ENCODE measurements at places on chromosomes 5 and 9. TPM values are rescaled to one million over a fixed set of nuclear protein-coding genes. Genes with fewer than 3 reads are reported as not detected.
A peak's percentile ranks its signal among the peaks of the same experiment; 100 is the strongest.

The RXRA gene
- total RNA-seq: 166 TPM

The CCNJL gene
- not detected for total RNA-seq

The OBP2B gene
- total RNA-seq: not detected

The SH3GL2 gene
- not detected for total RNA-seq

The CDH18 gene
- not detected for total RNA-seq

The PTCH1 gene
- total RNA-seq: 6.9 TPM

The SYNPO gene
- 531 TPM for total RNA-seq

The SLC4A9 gene
- not detected for total RNA-seq

- peak overlapping the region; percentile 77 for H3K27ac ChIP-seq
- H3K4me3 ChIP-seq: no peak overlapping the region
- H3K27me3 ChIP-seq: no peaks in the 10 kb centered on the region
- H3K36me3 ChIP-seq: no peaks in the 10 kb centered on the region
- no peak for DNase-seq
Observed at GRCh38 chr5:172853355-172853975, 19.4 kb downstream of the ERGIC1 start.

- H3K36me3 ChIP-seq: no peaks in the 10 kb centered on the region
- H3K27me3 ChIP-seq: no peaks in the 10 kb centered on the region
- H3K4me3 ChIP-seq: no peak overlapping the region
- no peaks in the 10 kb centered on the region for H3K4me1 ChIP-seq
- no peak overlapping the region for H3K27ac ChIP-seq
Observed at GRCh38 chr5:37412515-37412914, 33.4 kb downstream of the WDR70 start.

DNA sequence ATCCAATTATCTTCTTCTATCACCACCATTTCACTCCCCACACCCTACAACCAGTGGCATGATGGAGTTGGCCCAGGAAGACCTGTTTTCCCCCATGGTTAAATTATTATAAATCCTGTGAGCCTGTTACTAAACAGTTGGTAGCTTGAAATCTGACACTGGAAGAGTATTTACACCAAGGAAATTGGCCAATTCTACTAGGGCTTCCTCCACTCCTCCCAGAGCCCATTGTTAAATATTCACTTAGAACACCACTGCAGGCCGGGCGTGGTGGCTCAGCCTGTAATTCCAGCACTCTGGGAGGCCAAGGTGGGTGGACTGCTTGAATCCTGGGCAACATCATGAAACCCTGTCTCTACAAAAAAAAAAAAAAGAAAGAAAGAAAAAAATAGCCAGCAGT lies 32.4 kb upstream of the CKS2 start:
- H3K27me3 ChIP-seq: no peaks in the 10 kb centered on the region
- DNase-seq: no peak
- H3K4me1 ChIP-seq: no peaks in the 10 kb centered on the region
- no peaks in the 10 kb centered on the region for H3K36me3 ChIP-seq

GRCh38 chr5:12662545-12663314 lies 758.5 kb upstream of the CTNND2 start:
- H3K27ac ChIP-seq: no peak overlapping the region
- no peak overlapping the region for H3K4me3 ChIP-seq
- H3K36me3 ChIP-seq: no peaks in the 10 kb centered on the region
- no peak for DNase-seq
- no peaks in the 10 kb centered on the region for H3K27me3 ChIP-seq

DNA sequence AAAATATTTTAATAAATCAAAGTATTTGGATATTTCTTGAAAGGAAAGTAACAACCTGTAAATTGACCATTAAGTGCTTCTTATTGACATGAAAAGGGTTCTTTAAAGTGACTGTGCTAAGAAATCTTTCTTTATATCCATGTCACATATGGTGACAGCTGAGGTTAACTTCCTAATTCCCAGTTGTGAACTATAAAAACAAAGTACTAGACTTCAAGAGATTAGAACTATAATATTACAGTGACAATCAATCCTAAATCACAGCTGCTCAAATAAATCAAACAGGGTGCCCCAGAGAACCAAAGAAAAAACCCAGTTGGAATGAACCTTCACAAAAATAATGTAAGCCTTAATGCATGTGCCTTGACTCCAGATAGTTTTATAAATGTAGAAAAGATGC lies 332.6 kb upstream of the PDE4D start:
- H3K27ac ChIP-seq: no peak overlapping the region
- H3K36me3 ChIP-seq: no peaks in the 10 kb centered on the region
- H3K4me3 ChIP-seq: no peak overlapping the region

- H3K4me1 ChIP-seq: peaks cover 40% of the 10 kb centered on the region
- no peak overlapping the region for H3K27ac ChIP-seq
- no peaks in the 10 kb centered on the region for H3K36me3 ChIP-seq
- H3K4me3 ChIP-seq: no peak overlapping the region
- H3K27me3 ChIP-seq: no peaks in the 10 kb centered on the region
- no peak for DNase-seq
Observed at GRCh38 chr5:54529565-54529964, 12.0 kb downstream of the SNX18 start.

GRCh38 chr5:154213592-154213991 lies 23.1 kb downstream of the GALNT10 start:
- H3K27ac ChIP-seq: no peak overlapping the region
- H3K4me1 ChIP-seq: no peaks in the 10 kb centered on the region

DNA sequence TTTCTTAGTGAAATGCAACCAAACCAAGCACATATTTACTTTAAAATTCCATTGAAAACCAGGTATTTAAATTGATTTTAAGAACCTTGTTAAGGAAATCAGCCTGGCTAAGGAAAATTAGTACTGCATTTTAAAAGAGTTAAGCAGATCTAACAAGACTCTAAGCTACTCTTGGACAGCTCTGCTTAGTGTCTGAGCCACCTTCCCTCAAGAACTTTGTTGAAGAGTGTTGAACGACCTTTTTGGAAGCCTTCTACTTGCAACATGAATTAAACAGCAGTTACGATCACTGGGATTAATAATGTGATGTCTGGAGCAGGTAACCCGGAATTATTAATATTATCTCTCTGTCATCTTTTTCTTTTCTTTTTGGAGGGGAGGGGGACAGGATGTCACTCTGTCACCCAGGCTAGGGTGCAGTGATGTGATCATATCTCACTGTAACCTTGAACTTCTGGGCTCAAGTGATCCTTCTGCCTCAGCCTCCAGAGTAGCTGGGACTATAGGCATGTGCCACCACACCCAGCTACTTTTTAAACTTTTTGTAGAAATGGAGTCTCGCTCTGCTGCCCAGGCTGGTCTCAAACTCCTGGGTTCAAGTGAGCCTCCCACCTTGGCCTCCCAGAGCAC lies 74.7 kb downstream of the ANKRD55 start:
- no peaks in the 10 kb centered on the region for H3K4me1 ChIP-seq
- no peaks in the 10 kb centered on the region for H3K27me3 ChIP-seq
- H3K27ac ChIP-seq: no peak overlapping the region

GRCh38 chr9:38107811-38108304 lies 38.8 kb upstream of the SHB start:
- H3K4me3 ChIP-seq: no peak overlapping the region
- no peak overlapping the region for H3K27ac ChIP-seq
- no peaks in the 10 kb centered on the region for H3K27me3 ChIP-seq
- DNase-seq: no peak
- no peaks in the 10 kb centered on the region for H3K36me3 ChIP-seq
- no peaks in the 10 kb centered on the region for H3K4me1 ChIP-seq

DNA sequence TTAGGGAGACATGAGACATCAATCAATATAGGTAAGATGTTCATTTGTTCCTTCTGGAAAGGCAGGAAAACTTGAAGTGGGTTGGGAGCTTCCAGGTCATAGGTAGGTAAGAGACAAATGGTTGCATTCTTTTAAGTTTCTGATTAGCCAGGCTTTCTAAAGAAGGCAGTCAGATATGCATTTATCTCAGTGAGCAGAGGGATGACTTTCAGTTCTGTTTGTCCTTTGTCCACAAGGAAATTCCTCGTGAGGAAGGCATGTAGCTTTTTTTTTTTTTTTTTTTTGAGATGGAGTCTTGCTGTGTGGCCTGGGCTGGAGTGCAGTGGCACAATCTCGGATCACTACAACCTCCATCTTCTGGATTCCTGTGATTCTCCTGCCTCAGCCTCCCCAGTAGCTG lies 155.3 kb upstream of the ABCA1 start:
- H3K4me1 ChIP-seq: peaks cover 4% of the 10 kb centered on the region

DNA sequence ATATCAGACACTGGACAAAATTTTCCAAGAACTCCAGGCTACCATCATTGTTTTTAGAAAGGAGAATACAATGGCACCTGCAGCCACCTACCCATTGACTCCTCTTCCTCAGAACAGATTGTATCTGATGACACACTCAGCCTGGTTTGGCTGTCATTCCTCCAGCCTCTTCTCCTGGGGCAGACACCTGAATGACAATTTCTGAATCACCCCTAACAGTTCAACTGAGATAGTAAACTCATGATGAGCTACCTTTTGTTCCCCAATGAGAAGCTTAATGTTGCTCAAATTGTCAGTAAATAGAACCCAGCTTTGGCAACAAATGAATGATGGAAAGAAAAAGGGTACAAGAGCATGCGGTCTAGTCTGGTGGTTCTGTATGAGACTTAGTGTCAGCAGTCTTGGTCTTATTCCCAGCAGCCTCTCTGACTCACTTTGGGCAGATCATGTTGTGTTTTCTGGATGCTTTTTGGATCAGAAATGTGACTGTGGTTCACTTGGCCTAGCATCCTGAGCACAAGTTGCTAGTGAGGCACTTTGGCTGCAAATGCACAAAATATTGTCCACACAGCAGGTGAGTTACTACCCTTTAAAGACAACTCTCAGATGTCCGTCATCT lies 78.3 kb downstream of the MAMDC2 start:
- H3K36me3 ChIP-seq: no peaks in the 10 kb centered on the region
- peak overlapping the region; percentile 42 for H3K27ac ChIP-seq
- no peak overlapping the region for H3K4me3 ChIP-seq
- DNase-seq: no peak

DNA sequence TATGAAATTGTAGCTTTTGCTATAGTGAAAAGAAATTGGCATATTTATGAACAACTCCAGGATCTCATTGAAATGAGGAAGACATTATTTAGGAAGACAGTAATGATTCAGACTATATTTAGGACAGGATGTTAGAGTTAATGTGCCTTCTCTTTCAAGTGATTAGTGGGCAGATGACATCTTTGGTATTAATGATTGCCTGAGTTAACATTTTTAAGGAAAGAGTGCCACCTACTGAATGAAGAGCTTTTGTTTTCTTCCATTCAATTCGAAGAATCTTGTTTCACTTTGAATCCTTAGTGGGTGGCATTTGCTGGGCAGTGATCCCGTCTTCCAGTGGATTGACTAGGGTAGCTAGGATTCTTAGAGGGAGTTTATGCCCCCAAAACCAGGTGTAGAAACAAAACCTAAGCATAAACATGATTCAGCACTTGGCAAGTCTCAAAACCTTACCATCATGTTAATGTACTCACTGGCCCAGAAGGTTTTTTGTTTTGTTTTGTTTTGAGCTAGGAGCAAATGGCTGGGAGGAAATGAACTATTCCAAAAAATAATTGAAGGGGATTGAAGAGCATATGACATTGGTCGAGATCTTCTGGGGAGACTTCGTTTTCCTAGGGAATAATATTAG lies 23.2 kb downstream of the MAP3K1 start:
- peaks cover 30% of the 10 kb centered on the region for H3K4me1 ChIP-seq
- H3K27ac ChIP-seq: peak overlapping the region; percentile 53
- no peaks in the 10 kb centered on the region for H3K27me3 ChIP-seq
- peak overlapping the region; percentile 36 for H3K4me3 ChIP-seq

DNA sequence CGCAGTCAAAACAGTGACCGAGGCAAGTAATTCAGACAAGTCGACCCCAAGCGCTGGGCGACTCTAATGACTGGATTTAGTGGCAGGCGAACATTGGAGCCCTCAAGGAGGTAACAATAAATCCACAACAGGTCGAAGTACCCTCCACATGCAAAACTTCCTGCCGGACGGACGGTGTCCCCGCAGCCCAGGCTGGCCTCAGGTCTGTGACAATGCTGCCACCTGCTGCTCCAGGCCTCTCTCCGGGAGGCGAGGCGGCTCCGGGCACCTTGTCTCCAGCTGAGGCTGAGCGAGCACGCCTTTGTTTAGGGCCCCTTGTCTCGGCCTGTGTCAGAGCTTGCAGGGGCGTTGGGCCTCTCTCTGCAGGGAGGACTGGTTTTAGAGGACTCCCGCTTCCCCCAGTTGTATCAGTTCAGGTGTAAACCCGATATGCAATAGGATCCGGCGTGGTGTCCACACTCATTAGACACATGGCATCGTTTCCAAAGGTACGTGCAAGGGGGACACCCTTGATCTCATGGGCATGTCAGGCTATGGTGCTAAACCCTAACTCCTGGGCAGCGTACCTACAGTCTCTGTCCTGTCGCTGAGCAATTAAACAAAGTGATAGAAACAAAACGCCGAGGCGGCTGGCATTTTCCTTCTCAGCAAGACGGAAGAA lies 628.0 kb upstream of the ADAMTS16 start:
- no peaks in the 10 kb centered on the region for H3K4me1 ChIP-seq
- no peaks in the 10 kb centered on the region for H3K36me3 ChIP-seq
- H3K4me3 ChIP-seq: no peak overlapping the region
- no peaks in the 10 kb centered on the region for H3K27me3 ChIP-seq
- DNase-seq: no peak

GRCh38 chr9:133415170-133415569 lies 2.6 kb downstream of the REXO4 start:
- H3K27ac ChIP-seq: no peak overlapping the region
- peaks cover 23% of the 10 kb centered on the region for H3K4me1 ChIP-seq
- no peak overlapping the region for H3K4me3 ChIP-seq
- no peaks in the 10 kb centered on the region for H3K27me3 ChIP-seq
- no peaks in the 10 kb centered on the region for H3K36me3 ChIP-seq

GRCh38 chr5:5405441-5405840 lies 17.0 kb upstream of the ICE1 start:
- H3K4me1 ChIP-seq: no peaks in the 10 kb centered on the region
- no peaks in the 10 kb centered on the region for H3K27me3 ChIP-seq
- H3K36me3 ChIP-seq: no peaks in the 10 kb centered on the region
- DNase-seq: no peak
- no peak overlapping the region for H3K4me3 ChIP-seq
- H3K27ac ChIP-seq: no peak overlapping the region

- no peaks in the 10 kb centered on the region for H3K36me3 ChIP-seq
- H3K27ac ChIP-seq: no peak overlapping the region
- H3K4me1 ChIP-seq: no peaks in the 10 kb centered on the region
- H3K27me3 ChIP-seq: no peaks in the 10 kb centered on the region
- peak overlapping the region; percentile 1 for H3K4me3 ChIP-seq
Observed at GRCh38 chr9:38318759-38319495, 73.6 kb upstream of the ALDH1B1 start.

GRCh38 chr9:97593960-97594359 lies 39.2 kb downstream of the TSTD2 start:
- no peaks in the 10 kb centered on the region for H3K27me3 ChIP-seq
- H3K4me1 ChIP-seq: peaks cover 62% of the 10 kb centered on the region
- DNase-seq: no peak
- H3K36me3 ChIP-seq: peaks cover 22% of the 10 kb centered on the region

- H3K27me3 ChIP-seq: no peaks in the 10 kb centered on the region
- H3K4me3 ChIP-seq: no peak overlapping the region
- H3K27ac ChIP-seq: no peak overlapping the region
- no peaks in the 10 kb centered on the region for H3K36me3 ChIP-seq
- DNase-seq: no peak
Observed at GRCh38 chr5:158840193-158840592, 259.5 kb downstream of the EBF1 start.

GRCh38 chr5:17114715-17115599 lies 102.5 kb upstream of the BASP1 start:
- no peak overlapping the region for H3K4me3 ChIP-seq
- no peaks in the 10 kb centered on the region for H3K27me3 ChIP-seq
- no peak for DNase-seq
- H3K4me1 ChIP-seq: no peaks in the 10 kb centered on the region
